Uterus (tissue), 4 donors: ENCODE measurements at places on chromosomes 6 and 20. TPM values are rescaled to one million over a fixed set of nuclear protein-coding genes. Genes with fewer than 3 reads are reported as not detected.

The CDYL gene
- total RNA-seq, result 118 TPM

The CALHM4 gene
- not detected for total RNA-seq

The ENPP4 gene
- total RNA-seq, result 9.1 TPM

The PDYN gene
- total RNA-seq, result not detected

The EYS gene
- not detected for total RNA-seq

- no peaks in the 10 kb centered on the region for H3K27me3 ChIP-seq
- no peak for DNase-seq
- no peak overlapping the region for H3K4me3 ChIP-seq
- no peak overlapping the region for H3K27ac ChIP-seq
- H3K36me3 ChIP-seq, result no peaks in the 10 kb centered on the region
Observed at GRCh38 chr6:45832063-45832462, 183.6 kb downstream of the CLIC5 start.

DNA sequence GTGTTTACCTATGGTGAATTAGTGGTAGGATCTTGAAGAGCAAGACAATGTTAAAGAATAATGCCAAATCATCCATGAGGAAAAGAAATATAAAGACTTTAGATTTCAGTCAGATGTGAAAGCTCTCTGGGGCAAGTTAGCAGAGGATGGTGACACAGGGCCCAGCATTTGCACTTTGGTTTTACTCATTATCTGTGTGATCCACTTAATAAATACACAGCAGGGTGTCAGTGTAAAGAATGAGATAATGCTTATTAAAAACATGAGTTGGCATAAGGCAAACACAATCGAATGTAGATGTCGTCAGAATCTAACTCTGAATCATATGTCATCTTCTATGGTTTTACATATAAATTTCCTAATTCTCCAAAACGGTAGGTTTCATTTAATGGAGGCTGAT, 130.4 kb upstream of the PREP start:
- H3K36me3 ChIP-seq, result no peaks in the 10 kb centered on the region
- no peak overlapping the region for H3K4me3 ChIP-seq
- H3K27ac ChIP-seq, result no peak overlapping the region
- H3K4me1 ChIP-seq, result no peaks in the 10 kb centered on the region

DNA sequence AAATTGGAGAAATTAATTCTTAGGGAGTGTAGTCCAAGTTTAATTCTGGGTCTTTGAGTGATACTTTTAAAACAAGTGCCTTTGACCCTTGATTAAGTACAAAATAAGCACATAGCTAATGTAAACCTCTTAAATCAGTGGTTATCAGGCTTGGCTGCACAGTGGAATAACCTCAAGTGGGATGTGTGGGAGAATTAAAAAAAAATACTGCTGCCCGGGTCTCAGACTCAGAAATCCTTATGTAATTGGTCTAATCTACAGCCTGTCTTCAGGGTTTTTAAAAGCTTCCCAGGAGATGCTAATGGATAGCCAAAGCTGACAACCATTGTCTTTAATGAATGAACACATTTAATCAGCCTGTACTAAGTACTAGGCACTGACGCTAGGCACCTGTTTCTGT, 28.5 kb upstream of the TMEM14A start:
- H3K27me3 ChIP-seq, result no peaks in the 10 kb centered on the region
- no peaks in the 10 kb centered on the region for H3K36me3 ChIP-seq
- H3K4me1 ChIP-seq, result no peaks in the 10 kb centered on the region

- no peak overlapping the region for H3K4me3 ChIP-seq
- no peaks in the 10 kb centered on the region for H3K4me1 ChIP-seq
- H3K36me3 ChIP-seq, result no peaks in the 10 kb centered on the region
- no peak overlapping the region for H3K27ac ChIP-seq
- no peak for DNase-seq
- no peaks in the 10 kb centered on the region for H3K27me3 ChIP-seq
Observed at GRCh38 chr6:116449565-116449964, 11.6 kb upstream of the CALHM6 start.

GRCh38 chr6:43627008-43627825, 1.8 kb downstream of the GTPBP2 start:
- H3K4me1 ChIP-seq, result peaks cover 5% of the 10 kb centered on the region
- peak; percentile 74 for DNase-seq
- H3K27ac ChIP-seq, result peak overlapping the region; percentile 95
- H3K27me3 ChIP-seq, result no peaks in the 10 kb centered on the region

DNA sequence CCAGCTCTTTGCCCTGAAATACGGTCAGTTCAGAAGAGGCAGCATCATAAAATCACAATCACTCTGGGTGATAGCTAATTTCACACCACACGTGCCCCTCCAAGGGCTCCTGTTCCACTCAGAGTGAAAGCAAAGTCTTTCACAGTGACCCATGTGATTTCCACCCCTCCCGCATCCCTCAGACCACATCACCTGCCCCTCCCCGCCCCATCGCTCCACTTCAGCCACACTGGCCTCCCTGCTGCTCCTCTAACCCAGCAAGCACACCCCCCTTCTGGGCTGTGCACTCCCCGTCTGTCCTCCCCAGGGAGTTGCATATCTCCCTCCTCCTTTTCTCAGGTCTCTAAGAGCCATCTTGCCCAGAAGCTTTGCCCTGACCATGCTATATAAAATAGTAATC, 74.5 kb downstream of the PSMG4 start:
- no peak overlapping the region for H3K27ac ChIP-seq
- no peaks in the 10 kb centered on the region for H3K36me3 ChIP-seq
- H3K27me3 ChIP-seq, result no peaks in the 10 kb centered on the region
- H3K4me3 ChIP-seq, result no peak overlapping the region
- no peak for DNase-seq
- H3K4me1 ChIP-seq, result no peaks in the 10 kb centered on the region

- no peak overlapping the region for H3K27ac ChIP-seq
- H3K4me1 ChIP-seq, result no peaks in the 10 kb centered on the region
- H3K4me3 ChIP-seq, result no peak overlapping the region
Observed at GRCh38 chr20:688809-689212, 13.2 kb upstream of the SCRT2 start.

DNA sequence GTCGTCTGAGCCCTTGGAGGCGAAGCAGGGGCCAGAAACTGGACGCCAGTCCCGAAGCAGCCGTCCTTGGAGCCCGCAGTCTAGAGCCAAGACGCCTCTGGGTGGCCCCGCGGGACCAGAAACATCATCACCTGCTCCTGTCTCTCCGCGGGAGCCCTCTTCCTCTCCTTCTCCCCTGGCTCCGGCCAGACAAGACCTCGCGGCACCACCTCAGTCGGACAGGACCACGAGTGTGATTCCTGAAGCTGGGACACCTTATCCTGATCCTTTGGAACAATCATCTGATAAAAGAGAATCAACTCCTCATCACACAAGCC, 416 bp downstream of the RSPH4A start:
- no peaks in the 10 kb centered on the region for H3K27me3 ChIP-seq
- no peaks in the 10 kb centered on the region for H3K4me1 ChIP-seq
- H3K4me3 ChIP-seq, result peak overlapping the region; percentile 48
- peak overlapping the region; percentile 44 for H3K27ac ChIP-seq
- no peak for DNase-seq
- no peaks in the 10 kb centered on the region for H3K36me3 ChIP-seq

- DNase-seq, result no peak
- H3K27ac ChIP-seq, result no peak overlapping the region
Observed at GRCh38 chr20:38764567-38765318, 16.5 kb downstream of the ACTR5 start.

- no peaks in the 10 kb centered on the region for H3K27me3 ChIP-seq
- H3K4me3 ChIP-seq, result no peak overlapping the region
- no peak overlapping the region for H3K27ac ChIP-seq
- no peak for DNase-seq
Observed at GRCh38 chr6:142929751-142930358, 15.1 kb downstream of the HIVEP2 start.

- H3K36me3 ChIP-seq, result no peaks in the 10 kb centered on the region
- no peaks in the 10 kb centered on the region for H3K27me3 ChIP-seq
- DNase-seq, result no peak
Observed at GRCh38 chr6:37684801-37685200, 12.9 kb downstream of the MDGA1 start.

GRCh38 chr6:51415501-51415900, 596.8 kb downstream of the TFAP2B start:
- DNase-seq, result no peak
- H3K36me3 ChIP-seq, result no peaks in the 10 kb centered on the region
- H3K27ac ChIP-seq, result no peak overlapping the region

- peaks cover 7% of the 10 kb centered on the region for H3K4me1 ChIP-seq
- H3K27me3 ChIP-seq, result no peaks in the 10 kb centered on the region
Observed at GRCh38 chr20:62875419-62876361, 14.1 kb upstream of the TCFL5 start.

- no peaks in the 10 kb centered on the region for H3K27me3 ChIP-seq
- no peaks in the 10 kb centered on the region for H3K36me3 ChIP-seq
- no peak overlapping the region for H3K4me3 ChIP-seq
- H3K27ac ChIP-seq, result no peak overlapping the region
Observed at GRCh38 chr6:113634352-113635163, 222.6 kb upstream of the MARCKS start.

GRCh38 chr20:57076152-57076652, 190.2 kb downstream of the BMP7 start:
- H3K4me1 ChIP-seq, result no peaks in the 10 kb centered on the region
- no peak for DNase-seq
- H3K4me3 ChIP-seq, result no peak overlapping the region
- no peaks in the 10 kb centered on the region for H3K27me3 ChIP-seq
- H3K27ac ChIP-seq, result no peak overlapping the region

- no peak overlapping the region for H3K4me3 ChIP-seq
- no peak overlapping the region for H3K27ac ChIP-seq
- H3K36me3 ChIP-seq, result no peaks in the 10 kb centered on the region
- no peaks in the 10 kb centered on the region for H3K4me1 ChIP-seq
- no peak for DNase-seq
- no peaks in the 10 kb centered on the region for H3K27me3 ChIP-seq
Observed at GRCh38 chr6:63349401-63349800, 29.6 kb upstream of the LGSN start.

- H3K4me1 ChIP-seq, result peaks cover 4% of the 10 kb centered on the region
- H3K27ac ChIP-seq, result no peak overlapping the region
- no peak overlapping the region for H3K4me3 ChIP-seq
- no peaks in the 10 kb centered on the region for H3K27me3 ChIP-seq
- DNase-seq, result no peak
- H3K36me3 ChIP-seq, result no peaks in the 10 kb centered on the region
Observed at GRCh38 chr6:167538746-167539145, 213.9 kb downstream of the TTLL2 start.

DNA sequence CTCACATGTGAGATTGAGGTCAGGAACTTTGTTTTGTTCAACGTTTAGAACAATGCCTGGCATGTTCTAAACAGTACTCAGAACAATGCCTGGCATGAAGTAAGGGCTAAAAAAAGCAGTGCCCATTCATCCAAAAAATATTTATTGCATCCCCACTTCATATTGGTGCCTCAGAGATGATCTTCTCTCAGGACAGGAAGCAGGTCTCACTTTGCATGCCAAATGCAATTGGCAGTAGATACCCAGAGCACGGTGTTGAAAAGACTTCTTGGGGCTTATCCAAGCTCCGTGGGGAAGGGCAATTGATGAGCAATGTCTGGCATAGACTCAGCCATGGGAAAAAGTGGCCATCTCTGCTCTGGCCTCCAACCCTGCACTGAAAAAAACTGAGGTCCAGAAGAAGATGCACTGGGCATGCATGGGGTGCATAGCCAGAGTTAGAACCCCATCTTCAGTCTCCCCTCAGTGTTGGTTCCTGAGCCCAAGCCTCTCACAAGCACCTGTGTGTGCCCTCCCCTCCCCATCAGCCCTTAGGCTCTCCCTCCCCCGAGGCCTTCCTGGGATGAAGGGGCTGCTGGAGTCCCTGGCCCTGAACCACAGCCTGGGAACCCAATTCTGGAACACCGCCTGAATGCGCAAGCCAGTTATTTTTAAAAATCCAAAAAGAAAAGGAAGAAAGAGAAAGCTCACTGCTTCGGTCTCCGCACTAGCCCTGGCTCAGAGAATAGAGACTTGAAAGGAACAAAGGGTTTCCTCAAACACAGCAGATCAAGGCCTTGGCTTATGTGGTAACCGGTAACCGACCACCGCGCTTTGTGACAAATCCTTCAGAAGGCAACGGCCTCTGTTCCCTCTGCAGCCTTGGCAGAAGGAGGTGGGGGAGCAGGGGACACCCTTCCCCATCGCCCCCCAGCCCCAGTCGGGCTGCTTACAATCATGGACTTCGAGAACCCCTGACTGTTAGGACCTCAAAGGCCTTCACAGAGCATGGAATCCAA, 78.5 kb upstream of the SIRPA start:
- no peaks in the 10 kb centered on the region for H3K36me3 ChIP-seq
- no peak for DNase-seq
- H3K4me1 ChIP-seq, result no peaks in the 10 kb centered on the region
- H3K4me3 ChIP-seq, result no peak overlapping the region
- no peak overlapping the region for H3K27ac ChIP-seq
- H3K27me3 ChIP-seq, result no peaks in the 10 kb centered on the region

- no peak overlapping the region for H3K4me3 ChIP-seq
- no peak overlapping the region for H3K27ac ChIP-seq
- DNase-seq, result no peak
- H3K27me3 ChIP-seq, result no peaks in the 10 kb centered on the region
- H3K4me1 ChIP-seq, result no peaks in the 10 kb centered on the region
- H3K36me3 ChIP-seq, result no peaks in the 10 kb centered on the region
Observed at GRCh38 chr20:50582591-50583234, 72.5 kb downstream of the PTPN1 start.
